GM12865 (cell line): ENCODE measurements at places on chromosomes 7 and 10.

GRCh38 chr10:52348037-52348564 lies 34.0 kb downstream of the DKK1 start:
- DNase-seq, result no peak

DNA sequence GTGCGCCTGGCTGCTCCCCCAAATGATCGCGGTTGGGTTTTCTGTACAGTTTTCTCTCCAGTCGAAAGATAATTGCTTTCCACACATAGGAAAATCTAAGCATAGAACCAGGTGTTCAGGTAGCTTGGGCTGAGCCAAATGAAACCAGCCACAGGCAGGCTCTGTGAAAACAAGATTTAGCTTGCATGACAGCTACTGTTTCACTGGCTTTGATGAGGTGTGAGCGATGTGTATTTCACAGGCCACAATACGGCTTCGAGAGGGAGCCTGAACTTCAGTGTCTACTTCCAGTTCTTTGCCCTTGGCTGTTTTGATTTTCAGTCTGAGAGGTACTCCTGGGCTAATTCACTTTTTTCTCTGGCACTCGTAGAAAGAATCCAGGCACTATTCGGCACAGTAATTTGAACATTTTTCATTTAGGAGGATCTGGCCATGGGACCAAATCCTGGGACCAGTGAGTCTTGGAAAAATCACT lies 110.5 kb downstream of the JCAD start:
- peak; percentile 85 for DNase-seq

GRCh38 chr7:23473844-23474093 lies 3.5 kb upstream of the IGF2BP3 start:
- no peak for DNase-seq

- no peak for DNase-seq
Observed at GRCh38 chr7:137695942-137696341, 150.8 kb downstream of the DGKI start.

GRCh38 chr7:64640504-64640903 lies 25.4 kb upstream of the ZNF107 start:
- DNase-seq, result no peak

- DNase-seq, result no peak
Observed at GRCh38 chr7:55005241-55005851, 13.5 kb upstream of the EGFR start.

DNA sequence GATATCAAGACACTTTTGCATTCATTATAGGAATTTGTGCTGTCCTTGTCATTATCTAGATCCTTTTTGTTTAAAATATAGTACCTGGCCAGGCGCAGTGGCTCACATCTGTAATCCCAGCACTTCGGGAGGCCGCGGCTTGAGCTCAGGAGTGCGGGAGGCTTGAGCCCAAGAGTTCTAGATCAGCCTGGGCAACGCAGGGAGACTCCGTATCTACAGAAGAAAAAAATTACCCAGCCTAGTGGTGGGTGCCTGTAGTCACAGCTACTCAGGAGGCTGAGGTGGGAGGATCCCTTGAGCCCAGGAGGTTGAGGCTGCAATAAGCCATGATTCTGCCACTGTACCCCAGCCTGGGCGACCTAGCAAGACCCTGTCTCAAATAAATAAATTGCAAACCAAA lies 621 bp upstream of the MORN4 start:
- DNase-seq, result no peak

- peak; percentile 26 for DNase-seq
Observed at GRCh38 chr10:131635564-131636015, 265.2 kb upstream of the PPP2R2D start.

GRCh38 chr7:28646376-28647075 lies 234.2 kb downstream of the CREB5 start:
- DNase-seq, result no peak

DNA sequence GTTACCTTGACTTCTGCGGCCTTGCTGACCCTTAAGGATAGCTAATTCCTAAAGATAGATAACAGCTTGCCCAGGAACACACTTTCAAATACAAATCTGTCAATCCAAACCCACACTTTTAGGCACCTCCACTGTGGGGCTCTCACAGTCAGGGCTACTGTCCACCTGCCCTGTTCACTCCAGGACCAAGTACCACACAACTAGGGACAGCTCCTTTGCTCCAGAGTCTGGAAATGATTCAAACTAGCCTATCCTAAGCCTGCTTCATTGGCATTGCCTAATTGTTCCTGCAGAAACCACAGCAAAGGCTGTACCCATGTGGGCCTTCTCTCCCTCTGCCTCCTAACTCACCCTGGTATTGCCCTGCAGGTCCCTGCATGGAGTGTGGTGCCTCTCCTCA lies 538.9 kb upstream of the IGFBP3 start:
- DNase-seq, result no peak

GRCh38 chr10:1923998-1924397 lies 186.7 kb upstream of the ADARB2 start:
- DNase-seq, result no peak

DNA sequence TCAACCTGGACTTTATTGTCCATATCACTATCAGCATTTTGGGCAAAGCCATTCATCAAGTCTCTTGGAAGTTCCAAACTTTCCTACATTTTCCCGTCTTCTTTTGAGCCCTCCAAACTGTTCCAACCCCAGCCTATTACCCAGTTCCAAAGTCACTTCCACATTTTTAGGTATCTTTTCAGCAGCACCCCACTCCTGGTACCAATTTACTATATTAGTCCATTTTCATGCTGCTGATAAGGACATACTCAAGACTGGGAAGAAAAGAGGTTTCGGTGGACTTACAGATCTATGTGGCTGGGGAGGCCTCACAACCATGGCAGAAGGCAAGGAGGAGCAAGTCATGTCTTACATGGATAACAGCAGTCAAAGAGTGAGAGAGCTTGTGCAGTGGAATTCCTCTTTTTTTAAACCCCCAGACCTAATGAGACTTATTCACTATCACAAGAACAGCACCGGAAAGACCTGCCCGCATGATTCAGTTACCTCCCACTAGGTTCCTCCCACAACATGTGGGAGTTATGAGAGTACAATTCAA lies 50.2 kb downstream of the NRF1 start:
- no peak for DNase-seq

- peak; percentile 50 for DNase-seq
Observed at GRCh38 chr10:128463991-128464760, 338.0 kb upstream of the MKI67 start.

GRCh38 chr10:21336476-21337170 lies 188.9 kb downstream of the SKIDA1 start:
- no peak for DNase-seq
